Naive B cell (primary cell): ENCODE measurements at places on chromosomes 12 and 14.

- no peak for DNase-seq
- no peaks in the 10 kb centered on the region for H3K36me3 ChIP-seq
- H3K27ac ChIP-seq: no peak overlapping the region
- no peaks in the 10 kb centered on the region for H3K4me1 ChIP-seq
- no peaks in the 10 kb centered on the region for H3K27me3 ChIP-seq
Measured at GRCh38 chr14:43981135-43981768, 525.8 kb downstream of the FSCB start.

DNA sequence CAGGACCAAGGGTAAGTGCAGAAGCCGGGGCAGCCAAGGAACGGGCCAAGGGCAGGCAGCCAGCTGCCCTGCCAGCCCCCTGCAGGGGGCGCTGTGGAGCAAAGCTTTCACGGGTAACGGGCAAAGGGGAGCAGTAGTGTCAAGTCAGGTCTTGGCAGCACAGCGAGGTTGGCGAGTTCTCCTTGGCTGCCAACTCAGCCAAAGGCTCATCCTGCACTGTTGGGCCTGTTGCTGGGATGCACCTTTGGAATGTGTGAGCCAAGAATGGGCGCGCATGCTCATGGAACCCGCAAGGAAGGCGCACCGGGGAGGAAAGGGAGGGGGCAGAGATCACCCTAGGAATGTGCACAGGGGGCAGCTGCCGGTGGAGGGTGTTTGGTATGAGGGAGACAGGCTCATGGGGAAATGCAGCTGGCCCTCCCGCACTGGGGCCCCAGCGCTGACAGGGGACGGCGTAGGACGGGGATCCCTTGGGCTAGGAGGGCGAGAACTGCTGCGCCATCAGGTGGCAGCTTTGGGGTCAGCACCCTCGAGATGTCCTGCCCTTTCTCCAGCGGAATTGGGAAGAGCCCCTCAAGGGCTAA, 138.0 kb downstream of the ASCL4 start:
- no peaks in the 10 kb centered on the region for H3K36me3 ChIP-seq
- H3K4me3 ChIP-seq: no peak overlapping the region
- H3K27ac ChIP-seq: no peak overlapping the region
- H3K4me1 ChIP-seq: peaks cover 8% of the 10 kb centered on the region
- H3K27me3 ChIP-seq: peaks cover 77% of the 10 kb centered on the region

DNA sequence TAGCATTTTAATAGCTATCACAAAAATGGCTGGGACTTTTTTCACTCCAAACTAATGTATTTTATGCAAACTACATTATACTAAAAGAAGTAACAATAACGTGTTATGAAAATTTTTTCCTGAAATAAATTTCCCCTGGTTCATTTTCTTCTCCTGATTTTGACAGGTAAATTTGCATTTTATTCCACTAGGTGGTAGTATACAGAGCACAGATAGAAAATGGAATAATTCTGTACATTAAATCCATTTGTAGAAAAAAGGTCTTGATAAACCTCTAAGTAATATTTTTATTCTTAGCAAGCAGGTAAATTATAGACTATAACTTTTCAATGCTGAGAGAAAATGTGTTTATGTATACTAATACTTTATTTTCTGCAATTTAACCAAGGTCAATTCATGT, 96.5 kb downstream of the BCAT1 start:
- no peak overlapping the region for H3K27ac ChIP-seq
- no peaks in the 10 kb centered on the region for H3K36me3 ChIP-seq
- H3K4me3 ChIP-seq: no peak overlapping the region
- H3K27me3 ChIP-seq: no peaks in the 10 kb centered on the region

DNA sequence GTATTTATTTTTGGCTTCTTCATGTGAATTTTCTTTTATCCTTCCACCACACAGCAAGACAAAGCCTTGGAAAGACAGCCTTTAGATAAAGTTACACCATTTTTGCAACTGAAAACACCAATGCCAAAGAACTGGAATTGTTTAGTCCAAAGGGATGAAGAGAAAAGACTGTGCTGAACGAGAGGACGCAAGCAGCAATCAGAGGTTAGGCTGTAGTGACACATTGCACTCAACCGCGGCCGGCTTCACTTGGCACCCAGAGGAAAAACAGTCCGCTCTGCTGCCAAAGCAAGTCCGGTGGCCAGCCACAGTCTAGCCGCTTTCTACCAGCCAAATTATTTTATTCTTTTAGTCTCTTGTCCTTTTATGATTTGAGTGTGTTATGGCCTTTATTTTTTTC, 49.1 kb upstream of the KCNJ8 start:
- H3K4me1 ChIP-seq: no peaks in the 10 kb centered on the region
- H3K36me3 ChIP-seq: no peaks in the 10 kb centered on the region
- no peak for DNase-seq
- no peak overlapping the region for H3K4me3 ChIP-seq
- H3K27me3 ChIP-seq: no peaks in the 10 kb centered on the region

GRCh38 chr12:132716356-132716755, 5.7 kb downstream of the PGAM5 start:
- H3K4me3 ChIP-seq: no peak overlapping the region
- no peaks in the 10 kb centered on the region for H3K36me3 ChIP-seq
- no peak for DNase-seq
- peaks cover 24% of the 10 kb centered on the region for H3K4me1 ChIP-seq

DNA sequence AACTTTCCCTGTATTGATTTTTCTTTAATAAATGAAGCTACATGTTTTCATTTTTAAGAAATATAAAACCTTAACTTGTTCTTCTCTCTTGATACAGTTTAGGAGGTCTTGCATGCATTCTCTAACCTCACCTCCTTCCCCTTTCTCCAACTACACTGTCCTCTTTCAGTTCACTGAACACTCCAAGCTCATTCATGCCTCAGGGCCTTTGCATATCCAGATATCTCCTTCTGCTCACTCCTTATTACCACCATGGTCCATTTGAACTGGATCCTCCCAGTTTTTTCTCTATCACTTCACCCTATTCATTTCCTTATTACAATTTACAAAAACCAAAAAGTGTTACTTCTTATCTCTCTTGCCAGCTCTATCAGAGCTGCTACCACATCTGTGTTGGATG, 242.9 kb upstream of the PLEKHG7 start:
- H3K27me3 ChIP-seq: no peaks in the 10 kb centered on the region
- peak overlapping the region; percentile 6 for H3K4me3 ChIP-seq
- H3K27ac ChIP-seq: peak overlapping the region; percentile 94
- H3K36me3 ChIP-seq: peaks cover 27% of the 10 kb centered on the region

DNA sequence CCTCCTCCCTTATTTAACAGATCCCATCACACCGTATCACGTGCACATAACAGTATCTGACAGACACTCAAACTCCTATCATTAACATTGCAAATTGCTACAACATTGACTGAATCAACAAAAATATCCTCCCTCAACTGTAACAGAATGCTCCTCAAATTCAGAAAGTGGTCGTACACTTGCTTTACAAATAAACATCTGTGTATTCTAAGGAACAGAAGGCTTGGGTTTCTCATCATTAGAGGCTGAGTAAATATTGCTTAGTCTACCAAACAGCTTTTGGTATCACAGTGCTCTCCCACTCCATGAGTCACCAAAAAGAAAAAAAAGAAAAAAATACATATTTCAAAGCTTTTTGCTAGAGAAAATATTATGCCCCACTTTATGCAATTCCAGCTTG, 23.9 kb downstream of the FERMT2 start:
- H3K4me1 ChIP-seq: no peaks in the 10 kb centered on the region
- no peak overlapping the region for H3K27ac ChIP-seq
- no peaks in the 10 kb centered on the region for H3K36me3 ChIP-seq
- H3K27me3 ChIP-seq: peaks cover 3% of the 10 kb centered on the region
- H3K4me3 ChIP-seq: no peak overlapping the region

GRCh38 chr14:72559202-72559601, 334.7 kb downstream of the DPF3 start:
- peak overlapping the region; percentile 3 for H3K27ac ChIP-seq
- no peaks in the 10 kb centered on the region for H3K36me3 ChIP-seq
- H3K4me3 ChIP-seq: no peak overlapping the region
- no peaks in the 10 kb centered on the region for H3K27me3 ChIP-seq
- no peak for DNase-seq
- peaks cover 37% of the 10 kb centered on the region for H3K4me1 ChIP-seq

DNA sequence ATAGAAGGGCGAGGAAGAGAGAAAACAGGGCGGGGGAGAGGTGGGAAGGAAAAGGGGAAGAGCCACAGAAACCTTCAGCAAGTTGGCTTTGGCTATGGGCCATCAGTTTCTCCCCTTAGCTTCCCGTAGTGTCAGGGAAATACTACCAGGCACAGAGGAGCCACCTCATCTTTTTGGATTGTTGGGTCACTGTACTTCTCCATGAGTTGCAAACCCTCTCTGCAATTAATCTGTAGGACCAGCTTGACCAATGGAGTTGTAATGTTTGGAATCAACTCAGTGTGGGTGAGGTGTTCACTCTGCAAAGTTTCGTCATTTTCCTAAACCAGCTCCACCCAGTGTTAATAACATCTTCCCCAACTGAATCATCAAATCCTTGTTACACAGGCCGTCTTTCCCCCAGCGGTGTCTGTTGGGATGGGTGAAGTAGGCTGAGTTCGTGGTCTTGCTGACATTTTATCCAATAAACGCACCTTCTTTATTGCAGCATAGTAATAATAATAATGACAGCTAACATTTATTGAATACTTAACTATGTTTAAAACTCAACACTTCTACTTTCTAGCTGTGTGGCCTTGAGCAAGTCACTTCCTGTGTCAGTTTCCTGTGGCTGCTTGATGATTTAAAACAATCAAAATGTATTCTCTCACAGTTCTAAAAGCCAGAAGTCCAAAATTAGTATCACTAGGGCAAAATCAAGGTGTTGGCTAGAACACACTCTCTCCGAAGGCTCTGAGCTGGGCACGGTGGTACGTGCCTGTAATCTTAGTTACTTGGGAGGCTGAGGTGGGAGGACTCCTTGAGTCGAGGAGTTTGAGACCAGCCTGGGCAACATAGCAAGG, 8.1 kb upstream of the GLTP start:
- no peak for DNase-seq
- no peaks in the 10 kb centered on the region for H3K36me3 ChIP-seq
- peak overlapping the region; percentile 90 for H3K4me3 ChIP-seq
- peaks cover 42% of the 10 kb centered on the region for H3K4me1 ChIP-seq
- peak overlapping the region; percentile 97 for H3K27ac ChIP-seq

GRCh38 chr12:114045349-114045748, 79.2 kb upstream of the RBM19 start:
- H3K27me3 ChIP-seq: peaks cover 20% of the 10 kb centered on the region
- no peak for DNase-seq
- H3K4me3 ChIP-seq: no peak overlapping the region
- H3K27ac ChIP-seq: no peak overlapping the region

DNA sequence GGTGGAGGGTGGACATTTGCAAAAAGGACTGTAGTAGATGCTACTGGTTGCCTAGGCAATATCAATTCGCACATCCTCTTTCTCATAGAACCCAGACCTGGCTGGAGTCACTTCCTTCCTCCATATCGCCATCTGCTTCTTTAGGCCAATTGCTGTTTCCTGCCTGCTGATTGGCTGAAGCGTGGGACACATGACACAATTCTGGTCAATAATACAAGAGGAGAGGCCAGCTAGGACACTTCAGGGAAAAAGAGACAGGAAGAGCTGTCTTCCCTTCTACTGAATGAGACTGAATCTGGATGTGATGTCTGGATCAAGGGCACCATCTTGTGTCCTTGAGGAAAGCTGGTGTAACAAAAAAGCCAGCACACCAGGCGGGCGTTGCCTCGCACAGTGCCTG, 53.8 kb downstream of the TRPV4 start:
- DNase-seq: no peak
- no peaks in the 10 kb centered on the region for H3K4me1 ChIP-seq
- no peaks in the 10 kb centered on the region for H3K36me3 ChIP-seq
- H3K4me3 ChIP-seq: no peak overlapping the region

DNA sequence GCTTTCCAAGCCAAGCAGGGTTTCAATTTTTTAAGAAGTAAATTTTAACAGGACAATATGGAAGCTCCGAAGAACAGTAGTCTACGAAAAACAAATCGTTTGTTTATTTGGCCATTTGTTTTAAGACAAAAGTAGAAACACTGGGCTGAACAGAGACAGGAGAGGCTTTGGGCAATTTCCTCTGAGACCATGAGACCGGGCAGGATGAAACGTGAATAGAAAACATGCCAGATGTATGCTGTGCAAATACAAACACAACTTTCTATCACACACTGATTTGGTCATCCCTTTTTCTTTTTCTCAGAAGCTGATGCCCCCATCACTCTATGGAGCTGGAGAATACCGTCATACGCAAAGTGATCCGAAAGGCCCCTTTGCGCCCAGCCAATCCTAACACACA, 1111.1 kb downstream of the BCL11B start:
- no peaks in the 10 kb centered on the region for H3K4me1 ChIP-seq
- H3K36me3 ChIP-seq: no peaks in the 10 kb centered on the region
- H3K27me3 ChIP-seq: peaks cover 11% of the 10 kb centered on the region
- H3K27ac ChIP-seq: no peak overlapping the region
- DNase-seq: no peak

GRCh38 chr12:32159925-32160324, 53.3 kb downstream of the BICD1 start:
- peaks cover 4% of the 10 kb centered on the region for H3K36me3 ChIP-seq
- no peak overlapping the region for H3K4me3 ChIP-seq
- H3K27ac ChIP-seq: peak overlapping the region; percentile 20
- DNase-seq: no peak
- H3K4me1 ChIP-seq: no peaks in the 10 kb centered on the region

DNA sequence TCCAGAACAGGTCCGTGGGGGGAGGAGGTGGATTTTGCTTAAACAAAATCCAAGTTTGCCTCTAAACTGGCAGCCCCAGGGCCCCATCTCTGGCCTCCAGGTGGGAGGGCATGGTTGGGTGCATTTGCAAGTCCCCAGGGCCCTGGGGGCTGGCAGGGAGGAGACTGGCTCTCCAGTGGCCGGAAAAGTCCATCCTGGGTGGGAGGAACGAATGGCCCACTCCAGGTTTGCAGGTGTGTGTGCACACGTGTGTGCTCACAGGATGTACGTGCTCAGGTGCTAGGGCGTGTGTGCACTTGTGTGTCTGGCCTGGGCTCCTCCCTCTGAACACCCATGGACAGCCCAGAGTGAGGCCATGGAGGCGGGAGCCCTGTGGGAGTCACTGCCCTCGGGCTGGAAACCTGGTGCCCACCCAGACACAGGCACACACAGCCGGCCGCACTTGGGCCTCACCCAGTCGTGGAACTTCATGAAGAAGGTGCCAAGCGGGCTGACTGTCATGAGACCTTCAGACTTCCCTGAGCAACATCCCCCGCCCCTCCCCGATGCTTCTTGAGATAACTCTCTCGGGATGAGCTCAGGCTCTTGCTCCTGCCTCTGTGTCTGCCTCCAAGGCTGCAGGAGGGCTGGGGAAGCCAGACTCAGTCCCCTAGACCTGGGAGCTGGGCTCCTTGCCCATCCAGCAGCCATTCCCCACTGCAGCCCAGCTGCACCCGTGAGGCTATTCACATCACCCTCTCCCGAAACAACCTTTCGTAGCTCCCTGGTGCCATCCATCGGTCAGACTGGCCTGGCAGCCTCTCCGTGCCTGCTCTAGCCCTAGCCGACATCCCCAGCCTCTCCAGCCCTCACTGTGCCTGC, 9.4 kb downstream of the AHNAK2 start:
- peak overlapping the region; percentile 3 for H3K4me3 ChIP-seq
- H3K27me3 ChIP-seq: peaks cover 4% of the 10 kb centered on the region
- H3K36me3 ChIP-seq: no peaks in the 10 kb centered on the region
- no peak for DNase-seq
- H3K27ac ChIP-seq: no peak overlapping the region
